ENCODE measurements at places on chromosomes 6 and 20.
A peak's percentile ranks its signal among the peaks of the same experiment; 100 is the strongest.

DNA sequence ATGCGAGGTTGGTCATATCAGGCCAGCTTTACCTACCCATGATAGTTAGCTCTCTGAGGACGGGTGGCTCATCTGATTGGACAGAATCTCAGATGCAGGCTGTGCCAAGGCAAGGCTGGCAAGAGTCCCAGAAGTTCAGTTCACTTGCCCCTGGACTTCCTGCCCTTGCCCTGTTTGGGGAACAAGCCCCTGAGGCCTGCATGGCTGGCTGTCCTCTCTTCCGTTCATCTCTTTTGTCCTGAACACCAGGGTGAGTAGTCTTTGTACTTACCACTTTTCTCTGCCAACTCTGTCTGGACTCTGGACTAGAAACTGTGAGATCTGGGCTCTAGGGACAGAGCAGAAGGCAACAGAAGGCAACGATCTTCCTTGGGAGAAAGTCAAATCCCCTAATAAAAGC is 769.9 kb downstream of the QKI start:
- no peak for DNase-seq

DNA sequence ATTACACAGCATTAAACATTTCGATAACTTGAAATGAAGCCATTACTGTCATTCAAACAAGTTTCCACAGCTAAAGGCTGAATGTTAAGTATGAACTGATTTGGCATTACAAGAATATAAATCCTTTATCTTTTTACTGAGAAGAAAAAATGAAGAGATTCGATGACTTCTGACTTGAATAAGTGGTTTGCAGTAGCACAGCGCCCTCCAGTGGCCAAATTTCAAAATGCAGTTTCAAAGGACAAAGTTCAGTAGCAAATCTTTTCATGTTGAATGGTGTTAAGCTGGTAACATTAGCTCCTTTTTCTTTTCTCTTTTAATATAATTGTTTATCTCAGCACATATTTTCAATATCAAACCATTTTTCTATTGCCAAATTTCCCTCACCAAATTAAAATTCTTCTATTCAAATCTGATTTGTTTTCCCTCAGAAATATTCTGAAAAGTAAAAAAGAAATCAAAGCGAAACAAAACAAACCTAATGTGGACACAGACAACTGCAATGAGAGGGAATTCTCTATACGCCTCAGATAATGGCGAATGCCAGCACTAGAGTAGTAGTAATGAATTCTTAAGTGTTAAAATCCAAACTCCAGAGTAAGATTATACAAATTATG is 145.7 kb downstream of the BTBD9 start:
- DNase-seq = peak; percentile 56

GRCh38 chr6:119484598-119484997 is 135.0 kb upstream of the MAN1A1 start:
- no peak for DNase-seq

DNA sequence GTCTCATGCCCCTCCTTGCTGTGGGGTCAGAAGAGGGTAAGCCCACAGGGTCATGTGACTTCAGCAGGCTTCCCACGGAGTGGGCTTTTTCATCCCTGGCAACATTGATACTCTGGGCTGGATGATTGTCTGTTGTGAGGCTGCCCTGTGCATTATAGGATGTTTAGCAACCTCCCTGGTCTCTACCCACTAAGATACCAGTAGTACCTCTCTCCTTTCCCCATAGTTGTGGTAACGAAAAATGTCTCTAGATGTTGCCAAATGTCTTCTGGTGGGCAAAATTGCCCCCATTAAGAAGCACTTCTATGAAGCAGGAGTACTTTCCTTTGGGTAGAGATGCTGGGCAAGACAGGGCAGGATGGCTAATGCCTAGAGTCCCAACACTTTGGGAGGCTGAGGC is 232.5 kb upstream of the ZNF217 start:
- no peak for DNase-seq

All from NCI-H774 (cell line).